ENCODE measurements at places on chromosomes 4 and X. TPM values are rescaled to one million over a fixed set of nuclear protein-coding genes. Genes with fewer than 3 reads are reported as not detected.
A peak's percentile ranks its signal among the peaks of the same experiment; 100 is the strongest.

The SHROOM4 gene
- total RNA-seq: 35.8 TPM

GRCh38 chrX:68936126-68936525 is 107.3 kb downstream of the EFNB1 start:
- DNase-seq: no peak

GRCh38 chr4:7254736-7255487 is 62.6 kb downstream of the SORCS2 start:
- DNase-seq: no peak

GRCh38 chr4:117893207-117893606 is 141.1 kb upstream of the NDST3 start:
- no peak for DNase-seq

The OTUD4 gene
- 43.1 TPM for total RNA-seq

GRCh38 chrX:41528784-41529183 is 81.6 kb downstream of the NYX start:
- no peak for DNase-seq

The MAGEB2 gene
- total RNA-seq: not detected

- DNase-seq: no peak
Measured at GRCh38 chr4:100895556-100896197, 377.9 kb upstream of the EMCN start.

The ZXDA gene
- 3.1 TPM for total RNA-seq

- no peak for DNase-seq
Measured at GRCh38 chr4:5866841-5867813, 25.8 kb downstream of the CRMP1 start.

DNA sequence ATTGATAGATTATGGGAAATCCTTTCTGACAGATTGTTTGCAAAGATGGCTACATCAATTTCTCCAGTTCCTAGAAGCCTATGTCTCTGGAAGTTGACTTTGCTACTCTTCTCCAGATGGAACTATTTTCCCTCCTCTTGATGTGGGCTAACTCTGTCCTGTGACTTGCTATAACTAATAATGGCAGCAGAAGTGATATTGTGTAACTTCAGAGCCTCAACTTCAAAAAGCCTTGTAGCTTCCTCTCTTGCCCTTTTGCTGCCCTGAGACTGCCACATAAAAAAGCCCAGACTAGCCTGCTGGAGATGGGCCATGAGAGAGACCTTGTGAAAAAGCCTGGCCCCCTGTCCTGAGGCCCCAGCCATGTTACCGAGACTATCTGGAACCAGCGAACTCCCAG is 210.7 kb upstream of the SLC7A11 start:
- no peak for DNase-seq

The FGF16 gene
- total RNA-seq: 2.1 TPM

The NR3C2 gene
- 0.54 TPM for total RNA-seq

DNA sequence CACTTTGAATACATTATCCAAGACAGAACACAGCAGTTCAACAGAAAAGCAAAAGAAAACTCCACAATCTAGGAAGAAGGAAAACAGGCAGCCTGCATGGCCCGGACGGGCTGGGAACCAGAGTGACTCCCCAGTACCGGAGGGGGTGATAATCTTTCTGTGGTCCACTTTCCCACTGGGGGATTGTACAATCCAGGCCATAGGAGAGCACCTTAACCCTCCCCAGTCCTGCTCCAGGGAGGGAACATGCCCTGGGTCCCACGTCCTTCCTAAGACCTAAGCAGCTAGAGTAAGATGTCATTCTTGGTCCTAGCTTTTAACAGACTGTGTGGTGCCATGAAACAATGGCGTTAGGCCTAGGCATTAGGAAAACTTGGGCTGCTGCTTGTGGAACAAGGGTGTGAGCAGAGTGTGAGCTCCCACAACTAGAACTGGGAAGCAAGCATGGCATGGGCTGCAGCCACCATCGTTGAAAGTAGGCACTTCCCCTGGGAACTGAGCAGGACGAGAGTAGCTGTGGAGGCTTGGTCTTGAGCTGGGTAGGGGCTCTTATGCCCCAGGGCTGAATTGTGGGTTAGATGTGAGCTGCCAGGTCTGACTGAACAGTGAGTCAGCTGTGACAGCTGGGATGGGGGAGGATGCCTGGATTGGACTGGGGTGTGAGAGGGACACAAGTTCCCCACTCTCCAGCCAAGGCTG is 42.4 kb downstream of the NAT8L start:
- DNase-seq: no peak

GRCh38 chrX:12996934-12997435 is 22.1 kb downstream of the TMSB4X start:
- DNase-seq: no peak

GRCh38 chr4:121156822-121157769 is 7.0 kb downstream of the TNIP3 start:
- peak; percentile 67 for DNase-seq

DNA sequence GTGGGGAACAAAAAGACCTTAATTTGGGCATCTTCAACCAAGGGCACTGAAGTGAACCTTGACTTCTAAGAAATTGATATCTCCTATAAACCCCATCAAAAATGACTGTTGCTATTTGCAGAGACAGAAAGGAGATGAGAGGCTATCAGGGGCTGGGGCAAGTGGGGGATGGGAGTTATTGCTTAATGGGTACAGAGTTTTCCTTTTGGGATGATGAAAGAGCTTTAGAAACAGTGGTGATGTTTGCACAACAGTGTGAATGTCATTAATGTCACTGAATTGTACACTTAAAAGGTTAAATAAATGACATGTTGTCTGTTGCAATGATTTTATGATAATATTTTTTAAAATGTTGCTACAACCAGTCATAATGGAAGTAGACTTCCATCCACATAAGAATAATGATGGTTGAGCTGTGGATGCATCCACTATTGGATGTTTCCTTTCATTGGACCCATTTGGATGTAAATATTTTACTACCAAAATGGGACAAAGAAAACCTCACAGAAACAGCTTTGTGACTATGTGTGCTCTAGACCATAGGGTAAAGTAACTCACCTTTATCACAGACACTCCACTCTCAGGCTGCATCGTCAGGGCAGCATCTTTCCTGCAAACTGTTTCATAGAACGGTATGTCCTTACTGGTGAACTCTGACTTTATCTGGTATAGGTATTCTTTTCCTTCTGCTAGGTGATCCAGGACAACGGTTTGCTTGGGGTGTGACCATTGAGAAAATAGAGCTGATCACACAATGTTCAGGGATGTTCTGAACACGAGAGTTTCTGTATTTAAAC is 31.6 kb upstream of the FAM9A start:
- DNase-seq: no peak

The ARMCX2 gene
- total RNA-seq: 147 TPM

GRCh38 chrX:9690046-9690445 is 75.6 kb downstream of the GPR143 start:
- DNase-seq: no peak

The KCNIP4 gene
- 0.31 TPM for total RNA-seq

The GABRQ gene
- total RNA-seq: 0.41 TPM

- DNase-seq: no peak
Measured at GRCh38 chr4:15186806-15187205, 184.5 kb downstream of the CPEB2 start.

DNA sequence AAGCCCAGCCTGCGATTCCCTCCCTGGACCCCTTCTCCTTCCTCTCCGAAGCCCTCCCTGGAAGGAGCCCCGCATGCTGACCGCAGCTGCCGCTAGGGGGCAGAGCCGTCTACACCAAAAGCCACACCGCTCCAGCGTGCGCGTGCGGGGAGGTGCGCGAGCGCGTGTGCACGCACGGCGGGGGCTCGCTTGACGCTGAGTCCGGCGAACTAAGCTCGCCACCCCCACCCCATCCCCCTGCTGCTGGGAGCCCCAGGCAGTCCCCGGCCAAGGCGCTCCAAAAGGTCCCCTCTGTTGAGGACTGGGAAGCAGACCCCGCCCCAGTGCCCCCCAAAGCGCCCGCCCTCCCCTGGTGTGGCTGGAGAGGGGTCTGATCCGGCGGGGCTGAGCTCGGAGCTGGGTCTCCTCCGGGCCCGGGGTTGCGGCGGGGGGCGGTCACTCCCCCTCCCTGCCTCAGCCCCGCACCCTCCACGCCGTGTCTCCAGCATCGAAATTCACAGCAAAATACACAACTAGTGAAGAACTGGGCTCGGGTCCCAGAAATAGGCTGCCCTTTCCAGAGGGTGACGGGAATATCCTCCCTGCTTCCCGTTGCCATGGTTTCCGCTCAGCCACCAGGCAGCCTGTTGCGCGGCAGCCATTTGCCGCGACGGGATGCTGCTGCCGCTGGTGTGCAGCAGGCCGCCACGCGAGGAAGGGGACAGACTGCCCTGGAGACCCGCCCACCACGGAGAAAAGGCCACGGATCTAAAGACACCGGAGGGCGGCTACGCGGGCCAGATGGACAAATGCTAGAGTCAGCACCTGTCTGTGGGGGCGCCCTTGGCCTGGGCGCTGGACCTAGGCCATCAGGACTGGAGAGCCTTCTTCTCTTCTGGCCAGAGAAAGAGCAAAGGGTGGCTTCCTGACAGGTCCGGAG is 11.2 kb upstream of the CCNQ start:
- DNase-seq: peak; percentile 79

- DNase-seq: peak; percentile 26
Measured at GRCh38 chr4:144562019-144562705, 83.8 kb upstream of the HHIP start.

The MAOB gene
- 0.10 TPM for total RNA-seq

The MCF2 gene
- 0.67 TPM for total RNA-seq
